ENCODE measurements at places on chromosomes 3 and 15.

GRCh38 chr3:36784138-36784635, 19.8 kb upstream of the DCLK3 start:
- DNase-seq: no peak

- DNase-seq: no peak
These were observed 53.7 kb downstream of the ARNT2 start for GRCh38 chr15:80457896-80458295.

DNA sequence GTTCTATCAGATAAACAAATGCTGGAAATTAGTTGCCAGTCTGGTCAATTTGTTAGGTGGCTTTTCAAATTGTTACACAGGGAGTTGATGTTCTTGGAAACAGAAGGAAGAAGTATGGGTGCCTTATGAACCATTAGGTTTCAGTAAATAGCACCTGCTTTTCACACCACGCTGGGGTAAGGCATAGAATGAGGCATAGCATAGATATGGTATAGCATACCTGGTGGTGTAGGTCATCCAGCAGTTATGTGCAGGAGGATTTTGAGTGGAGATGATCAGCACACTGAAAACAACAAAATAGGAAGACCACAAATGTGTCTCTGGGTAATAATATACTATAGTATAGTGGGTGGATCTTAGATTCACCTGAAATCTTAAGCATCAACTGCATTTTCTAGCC, 121.4 kb downstream of the GMPS start:
- no peak for DNase-seq

DNA sequence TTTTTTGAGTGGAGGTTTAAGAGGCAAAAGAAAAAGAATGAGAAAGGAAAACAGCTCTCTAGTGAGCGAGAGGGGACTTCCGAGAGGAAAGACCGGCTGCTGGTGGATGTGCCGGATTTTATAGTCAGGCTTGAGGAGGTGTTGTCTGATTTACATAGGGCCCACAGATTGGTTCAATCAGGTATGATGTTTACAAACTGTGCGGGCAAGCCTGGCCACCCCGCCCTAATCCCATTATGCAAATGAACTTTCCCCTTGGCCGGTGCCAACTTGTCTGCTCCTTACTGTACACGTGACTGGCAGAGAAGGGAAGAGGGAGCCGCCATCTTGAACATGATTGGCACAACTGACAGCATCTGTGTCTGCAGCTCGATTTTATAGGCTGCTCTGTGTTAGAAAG, 44.7 kb downstream of the FAM43A start:
- no peak for DNase-seq

DNA sequence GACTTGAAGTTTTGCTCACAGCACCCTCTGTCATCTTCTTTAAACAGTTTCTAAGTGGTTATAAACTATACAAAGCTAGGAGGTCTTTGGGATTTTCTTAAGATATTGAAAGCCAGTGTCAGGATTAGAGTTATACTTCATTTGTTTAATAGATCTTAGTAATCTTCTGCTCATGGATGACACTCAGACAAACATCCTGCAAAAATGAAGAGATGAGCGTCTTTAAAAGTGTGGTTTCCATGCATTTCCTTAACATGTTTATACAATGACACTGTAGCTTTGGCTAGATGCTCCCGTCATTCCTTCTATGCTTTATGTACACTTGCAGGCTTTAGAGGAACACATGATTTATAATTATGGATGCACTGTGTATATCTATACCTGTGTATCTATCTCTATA, 182.2 kb downstream of the NAALADL2 start:
- no peak for DNase-seq

- DNase-seq: no peak
These were observed 110.7 kb upstream of the TMCO5A start for GRCh38 chr15:37823601-37824275.

GRCh38 chr15:36406366-36406765, 173.1 kb upstream of the CDIN1 start:
- no peak for DNase-seq

GRCh38 chr3:32105291-32106131, 909 bp upstream of the GPD1L start:
- no peak for DNase-seq

GRCh38 chr3:145017959-145018358, 1046.3 kb downstream of the DIPK2A start:
- no peak for DNase-seq

DNA sequence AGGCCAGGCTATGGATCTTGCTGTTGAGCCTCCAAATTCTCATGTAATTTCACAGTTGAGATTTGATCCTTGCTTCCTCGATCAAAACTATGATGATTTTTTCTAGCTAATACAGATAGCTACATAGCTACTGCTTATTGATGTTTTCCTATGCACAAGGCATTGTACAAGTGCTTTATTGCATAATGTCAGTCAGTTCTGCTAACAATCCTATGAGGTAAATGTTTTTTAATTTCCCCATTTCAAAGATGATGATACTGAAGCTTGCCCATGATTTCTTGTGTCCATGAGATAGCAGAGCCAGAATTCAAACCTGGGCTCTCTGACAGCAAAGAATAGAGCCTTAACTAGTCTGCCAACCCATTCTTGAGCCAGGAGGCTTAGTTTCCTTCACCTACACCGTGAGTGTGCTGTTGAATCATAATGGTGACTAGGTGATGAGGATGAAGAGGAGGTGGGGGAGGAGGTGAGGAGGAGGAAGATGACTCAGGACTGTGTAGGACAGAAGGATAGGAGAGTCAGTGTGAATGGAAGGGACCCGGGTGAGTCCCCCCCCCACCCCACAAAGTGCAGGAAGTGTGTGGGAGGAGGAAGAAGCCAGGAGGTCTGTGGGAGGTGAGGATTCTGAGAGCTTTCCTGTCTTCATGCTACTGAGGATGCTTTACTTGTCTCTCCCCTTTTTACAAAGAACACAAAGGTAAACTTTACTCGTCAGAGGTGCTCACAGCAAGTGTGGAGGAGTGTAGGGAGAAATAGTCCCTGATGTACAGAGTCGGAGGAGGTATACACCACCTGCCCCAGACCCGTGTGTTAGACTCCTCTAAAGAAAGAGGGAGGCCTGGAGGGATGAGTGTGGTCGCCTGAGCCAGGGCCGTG, 3.6 kb downstream of the TAGLN3 start:
- no peak for DNase-seq

DNA sequence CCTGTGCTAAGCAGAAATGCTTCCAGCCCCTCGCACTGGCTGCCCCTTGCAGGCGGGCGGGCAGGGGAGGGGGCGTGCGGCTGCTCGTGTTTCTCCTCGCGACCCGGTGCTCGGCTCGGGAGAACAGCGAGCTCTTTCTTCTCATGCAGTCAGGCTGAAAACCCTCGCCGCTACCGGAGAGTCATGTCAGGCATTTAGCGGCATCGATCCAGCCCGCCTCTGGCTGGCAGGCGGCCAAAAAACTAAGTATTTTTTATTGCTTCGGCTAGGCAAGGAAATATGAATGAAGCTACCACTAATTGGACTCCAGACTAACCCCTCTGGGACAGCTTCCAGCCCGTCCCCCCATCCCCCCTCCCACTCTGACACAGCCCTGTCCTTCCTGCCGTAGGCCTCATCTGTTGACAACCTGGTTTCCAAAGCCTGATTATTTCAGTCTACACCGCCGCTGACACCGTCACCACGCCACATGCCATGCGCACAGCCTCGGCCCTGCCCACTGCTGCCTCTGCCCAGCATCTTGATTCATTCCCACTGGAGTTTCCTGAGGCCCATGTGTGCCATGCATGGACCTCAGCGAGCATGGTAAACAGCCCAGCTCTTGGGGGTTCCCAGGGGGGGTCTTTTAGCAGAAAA, 35.3 kb downstream of the TLE3 start:
- DNase-seq: peak; percentile 90

GRCh38 chr3:133821767-133822638, 16.4 kb downstream of the SRPRB start:
- no peak for DNase-seq

- peak; percentile 90 for DNase-seq
These were observed 1.6 kb upstream of the TEX264 start for GRCh38 chr3:51669241-51670052.

- no peak for DNase-seq
These were observed 35.5 kb downstream of the DZIP1L start for GRCh38 chr3:138079901-138080300.

DNA sequence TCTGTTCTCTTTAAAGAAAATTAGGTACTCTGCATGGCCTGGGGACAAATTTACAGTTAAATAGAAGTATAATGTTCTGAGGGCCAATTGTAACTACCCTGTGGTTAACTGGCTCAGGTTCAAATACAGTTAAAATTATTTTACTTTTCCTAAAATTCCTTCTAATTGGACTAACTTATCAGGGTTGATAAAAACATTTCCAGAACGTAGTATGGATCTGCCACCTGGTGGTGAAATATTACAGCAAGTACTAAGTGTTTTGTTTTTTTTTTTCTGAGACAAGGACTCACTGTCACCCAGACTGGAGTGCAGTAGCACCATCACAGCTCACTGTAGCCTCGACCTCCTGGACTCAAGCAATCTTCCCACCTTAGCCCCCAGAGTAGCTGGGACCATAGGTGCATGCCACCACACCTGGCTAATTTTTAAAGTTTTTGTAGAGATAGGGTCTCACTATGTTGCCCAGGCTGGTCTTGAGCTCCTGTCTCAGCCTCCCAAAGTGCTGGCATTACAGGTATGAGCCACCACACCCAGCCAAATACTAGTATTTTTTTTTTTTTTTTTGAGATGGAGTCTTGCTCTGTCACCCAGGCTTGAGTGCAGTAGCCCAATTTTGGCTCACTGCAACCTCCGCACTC, 29.2 kb downstream of the NEO1 start:
- no peak for DNase-seq

DNA sequence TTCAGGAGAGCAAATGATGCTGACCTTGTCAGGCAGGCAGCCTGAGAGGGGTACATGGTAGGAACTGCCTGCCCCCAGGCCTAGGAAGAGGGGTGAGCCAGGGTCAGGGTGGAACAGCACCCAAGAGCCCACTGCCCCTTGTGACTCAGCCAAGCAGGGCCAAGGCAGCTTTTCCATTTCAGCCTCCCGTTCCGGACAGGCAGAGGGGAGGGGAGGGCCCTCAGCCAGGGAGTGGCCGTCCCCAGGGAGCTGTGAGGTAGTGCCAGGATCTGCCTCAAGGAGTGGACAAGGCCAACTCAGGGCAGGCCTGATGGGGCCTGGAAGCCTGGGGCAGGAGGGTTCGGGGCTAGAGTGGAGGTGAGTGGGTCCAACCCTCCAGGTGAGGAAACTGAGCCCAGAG, 5.1 kb upstream of the ANKRD63 start:
- no peak for DNase-seq

- peak; percentile 88 for DNase-seq
These were observed at the start of gene PLXNA1 for GRCh38 chr3:126982471-126983175. PLXNA1 (plus strand) TSS chr3:126983115; CDS start chr3:126988594, 5,479 bp downstream.

DNA sequence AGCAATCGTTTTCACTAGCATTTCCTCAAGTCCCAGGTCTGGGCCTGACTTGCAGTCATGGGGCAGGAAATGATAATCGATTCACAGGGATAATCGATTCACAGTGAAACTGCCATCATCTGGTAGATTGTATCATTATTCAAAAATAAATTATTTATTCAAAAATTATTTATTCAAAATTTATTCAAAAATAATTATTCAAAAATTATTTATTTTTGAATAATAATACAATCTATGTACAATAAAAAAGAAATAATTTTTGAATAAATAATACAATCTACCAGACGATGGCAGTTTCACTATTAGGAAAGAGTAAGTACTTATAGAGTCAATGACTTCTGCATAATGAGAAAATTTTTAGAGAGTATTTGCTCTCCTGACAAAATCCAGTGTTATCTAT, 28.1 kb upstream of the PROK2 start:
- no peak for DNase-seq

- DNase-seq: no peak
These were observed 33.7 kb upstream of the SPTBN5 start for GRCh38 chr15:41927536-41927935.

- no peak for DNase-seq
These were observed 243.5 kb downstream of the OPA1 start for GRCh38 chr3:193836511-193836910.

DNA sequence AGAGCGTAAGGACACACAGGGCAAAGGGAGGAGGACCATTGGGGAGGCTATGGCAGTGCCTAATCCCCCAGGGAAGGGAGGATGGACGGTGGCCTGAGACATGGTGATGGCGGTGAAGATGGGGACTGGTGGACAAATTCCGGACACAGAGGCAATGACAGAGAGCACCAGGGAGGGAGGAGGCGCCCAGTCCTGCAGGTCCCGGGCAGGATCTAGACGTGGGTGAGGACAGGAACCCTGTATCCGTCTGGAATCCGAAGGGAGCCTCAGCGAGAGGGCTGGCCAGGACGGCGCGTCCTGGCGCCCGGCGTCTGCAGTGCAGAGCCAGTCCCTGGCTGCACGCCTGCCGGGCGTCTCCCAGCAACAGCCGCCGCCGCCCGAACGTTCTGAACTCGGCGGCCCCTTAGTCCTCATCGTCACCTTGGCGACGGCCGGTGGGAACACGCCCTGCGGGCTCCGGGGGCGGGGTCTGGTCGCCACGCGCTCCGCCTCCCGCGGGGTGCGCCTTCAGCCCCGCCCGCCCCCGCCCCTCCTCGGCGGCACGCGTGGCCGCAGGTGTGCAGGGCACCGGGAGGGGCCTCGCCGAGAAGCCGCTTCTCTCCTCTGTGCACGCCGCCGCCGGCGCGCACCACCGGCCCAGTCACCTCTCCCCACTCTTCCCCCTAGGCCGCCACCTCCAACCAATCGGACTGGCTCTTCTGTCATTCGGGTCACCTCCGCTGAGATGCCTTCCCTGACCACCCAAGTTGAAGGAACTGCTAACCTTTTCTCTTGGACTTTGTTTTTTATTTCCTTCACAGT, 11.6 kb downstream of the XIRP1 start:
- peak; percentile 96 for DNase-seq

DNA sequence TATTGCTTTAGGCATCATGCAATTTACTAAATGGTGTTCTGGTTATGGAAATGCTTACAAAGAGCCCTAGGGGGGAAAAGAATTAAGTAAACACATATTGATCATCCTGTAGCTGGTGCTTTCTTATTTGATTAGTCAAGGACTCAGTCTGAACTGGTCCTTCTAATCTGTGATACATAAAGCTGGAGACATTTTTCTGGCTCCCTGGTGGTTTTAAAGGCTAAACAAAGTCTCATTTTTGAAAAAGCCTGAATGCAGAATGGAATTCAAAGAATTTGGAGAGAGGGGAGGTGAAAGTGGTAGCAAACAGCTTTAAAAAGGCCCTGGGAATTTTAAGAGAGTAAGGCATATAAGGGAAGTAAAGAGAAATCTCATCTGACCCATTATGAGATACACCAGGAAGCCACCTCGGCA, 149.7 kb downstream of the RBMS3 start:
- DNase-seq: no peak

DNA sequence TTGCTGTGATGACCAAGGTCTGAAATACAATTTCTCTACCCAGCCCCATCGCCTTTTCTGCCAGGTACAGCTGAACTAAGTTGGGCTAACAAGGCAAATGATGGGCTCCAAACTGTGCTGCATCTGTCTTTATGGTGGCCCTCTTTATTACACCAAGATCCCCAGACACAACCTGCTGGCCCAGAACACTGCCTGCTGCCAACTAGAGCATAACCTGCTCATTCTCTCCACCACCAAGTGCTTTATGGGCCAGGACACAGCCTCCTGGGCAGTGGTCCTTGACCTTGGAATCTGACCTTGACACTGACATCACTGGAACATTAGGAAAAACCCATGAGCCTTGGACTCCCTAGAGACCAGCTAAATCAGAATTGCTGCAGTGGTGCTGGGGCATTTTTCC, 3.3 kb downstream of the LINS1 start:
- DNase-seq: no peak

Data from sigmoid colon (tissue), 7 donors.